Omental fat pad (tissue), 4 donors: ENCODE measurements at places on chromosomes 2 and 18.
A peak's percentile ranks its signal among the peaks of the same experiment; 100 is the strongest.

DNA sequence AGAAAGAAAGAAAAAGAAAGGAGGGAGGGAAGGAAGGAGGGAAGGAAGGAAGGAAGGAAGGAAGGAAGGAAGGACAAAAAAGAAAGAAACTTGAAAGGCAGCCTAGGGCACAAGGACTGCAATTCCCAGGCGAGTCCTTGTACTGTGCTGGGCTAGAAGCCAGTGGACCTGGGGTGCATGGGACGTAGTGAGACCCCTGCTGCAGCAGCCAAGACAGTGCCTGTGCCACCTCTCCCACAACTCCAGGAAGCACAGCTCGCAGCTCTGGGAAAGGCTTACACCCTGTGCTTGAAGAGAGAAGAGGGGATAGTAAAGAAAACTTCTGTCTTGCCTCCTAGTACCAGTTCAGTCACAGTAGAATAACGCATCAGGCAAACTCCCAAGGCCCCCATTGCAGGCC is 227.9 kb upstream of the CDH7 start:
- no peak for DNase-seq

GRCh38 chr2:98769114-98769476 is 38.2 kb upstream of the MGAT4A start:
- DNase-seq: no peak

- DNase-seq: no peak
Observed at GRCh38 chr18:8858888-8859511, 153.6 kb downstream of the MTCL1 start.

GRCh38 chr2:23478933-23479683 is 94.1 kb downstream of the KLHL29 start:
- DNase-seq: no peak

GRCh38 chr2:162915858-162916257 is 77.3 kb upstream of the KCNH7 start:
- DNase-seq: no peak

GRCh38 chr2:37623971-37624900 is 47.2 kb downstream of the CDC42EP3 start:
- DNase-seq: no peak

GRCh38 chr2:160613466-160614153 is 120.0 kb upstream of the RBMS1 start:
- no peak for DNase-seq

GRCh38 chr2:149148194-149149006 is 109.9 kb downstream of the LYPD6B start:
- DNase-seq: no peak

GRCh38 chr2:46800218-46800617 is 115.4 kb downstream of the MCFD2 start:
- no peak for DNase-seq

GRCh38 chr2:15975676-15976075 is 35.3 kb downstream of the MYCN start:
- DNase-seq: no peak

DNA sequence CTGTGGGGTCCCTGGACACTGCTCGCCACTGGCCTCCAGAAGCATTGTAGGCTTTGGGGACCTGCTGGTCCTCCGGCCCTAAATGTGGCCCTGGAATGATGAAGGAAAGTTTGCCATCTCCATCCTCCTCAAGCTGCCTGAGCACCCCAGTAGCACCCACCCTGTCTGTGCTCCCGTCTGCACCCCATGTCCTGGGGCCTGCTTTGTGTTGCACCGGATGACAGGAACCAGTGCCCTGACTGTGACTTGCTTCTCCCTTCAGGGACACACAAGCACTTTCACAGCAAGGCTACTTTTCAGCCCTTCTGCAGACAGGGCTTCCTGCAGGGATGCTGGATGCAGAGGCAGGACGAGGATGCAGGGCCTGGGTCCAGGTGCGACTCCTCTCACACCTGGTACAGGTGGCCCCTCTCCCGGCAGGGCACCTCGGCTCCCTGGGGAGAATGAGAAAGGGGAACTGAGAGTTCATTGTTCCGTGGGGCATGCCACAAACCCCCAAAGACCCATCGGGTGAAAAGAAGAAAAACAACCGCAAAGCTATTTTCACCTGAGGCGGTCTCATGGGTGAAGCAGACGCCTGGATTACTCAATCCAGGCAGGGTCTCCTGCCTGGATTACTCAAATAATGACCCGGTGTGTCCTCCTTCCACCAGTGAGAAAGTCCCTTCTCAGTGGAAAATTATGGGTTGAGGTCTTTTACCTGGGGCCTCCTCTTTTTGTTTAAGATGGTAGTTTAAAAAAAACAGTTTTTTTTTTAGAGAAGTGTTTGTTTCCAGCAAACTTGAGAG is 74.9 kb downstream of the LONRF2 start:
- DNase-seq: no peak

GRCh38 chr2:65620524-65620923 is 188.1 kb upstream of the SPRED2 start:
- DNase-seq: no peak

- DNase-seq: no peak
Observed at GRCh38 chr2:54106631-54107454, 8.6 kb upstream of the ACYP2 start.

- no peak for DNase-seq
Observed at GRCh38 chr2:227373389-227373788, 5.7 kb downstream of the TM4SF20 start.

GRCh38 chr2:164205347-164205746 is 415.9 kb downstream of the GRB14 start:
- DNase-seq: no peak

DNA sequence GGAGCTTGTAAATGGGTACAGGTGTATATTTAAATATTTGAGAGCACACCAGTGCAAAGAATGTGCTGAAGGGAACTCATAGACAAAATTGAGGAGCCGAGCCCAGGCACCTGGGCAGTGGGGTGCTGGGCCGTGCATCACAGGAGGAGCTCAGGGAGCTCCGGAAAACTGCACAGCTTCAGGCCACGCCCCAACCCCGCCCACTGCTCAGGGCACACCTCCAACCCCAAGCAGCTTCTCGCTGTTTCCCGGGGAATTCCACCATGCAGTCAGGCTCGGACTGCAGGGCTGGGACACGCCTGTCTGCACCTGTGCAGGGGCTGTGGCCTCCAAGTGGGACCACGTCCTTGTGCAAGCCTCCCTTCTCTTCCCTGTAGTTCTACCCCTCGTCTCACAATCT is 243.0 kb downstream of the HDAC4 start:
- DNase-seq: peak; percentile 22

DNA sequence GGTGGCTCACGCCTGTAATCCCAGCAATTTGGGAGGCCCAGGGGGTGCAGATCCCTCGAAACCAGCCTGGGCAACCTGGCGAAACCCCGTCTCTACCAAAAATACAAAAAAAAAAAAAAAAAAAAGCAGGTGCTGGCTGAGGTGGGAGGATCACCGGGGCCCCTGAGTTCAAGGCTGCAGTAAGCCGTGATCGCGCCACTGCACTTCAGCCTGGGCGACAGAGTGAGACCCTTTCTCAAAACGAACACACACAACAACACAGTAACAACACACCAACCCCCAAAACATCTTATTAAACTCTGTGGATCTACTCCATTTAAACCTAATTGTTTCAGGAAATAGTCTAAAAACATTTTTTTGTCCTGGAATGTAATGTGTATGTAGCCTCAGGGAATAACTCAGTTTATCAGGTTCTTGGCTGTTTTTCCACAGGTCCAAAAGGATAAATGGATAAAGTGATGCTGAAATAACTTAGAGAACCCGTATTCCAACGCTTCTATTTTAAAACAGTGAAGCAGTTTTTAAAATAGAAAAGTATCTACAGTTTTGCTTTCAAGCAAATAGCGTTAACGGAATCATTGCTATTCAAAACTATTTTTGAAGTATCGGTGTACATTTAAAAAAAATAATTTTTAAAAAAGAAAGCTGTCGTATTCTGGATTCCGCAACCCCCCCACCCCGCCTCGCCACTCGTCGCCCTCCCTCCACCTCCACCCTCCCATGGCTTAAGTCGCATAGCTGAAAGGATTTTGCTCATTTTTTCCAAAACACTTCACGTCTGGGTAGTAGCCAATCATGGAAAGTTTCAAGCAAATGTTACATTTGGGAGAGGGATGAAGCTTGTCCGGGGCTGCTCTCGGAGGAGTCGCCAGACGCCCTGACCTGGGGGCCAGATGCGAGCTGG is 895 bp upstream of the GLS start:
- DNase-seq: no peak

- DNase-seq: no peak
Observed at GRCh38 chr2:74939919-74940812, 18.3 kb upstream of the POLE4 start.

DNA sequence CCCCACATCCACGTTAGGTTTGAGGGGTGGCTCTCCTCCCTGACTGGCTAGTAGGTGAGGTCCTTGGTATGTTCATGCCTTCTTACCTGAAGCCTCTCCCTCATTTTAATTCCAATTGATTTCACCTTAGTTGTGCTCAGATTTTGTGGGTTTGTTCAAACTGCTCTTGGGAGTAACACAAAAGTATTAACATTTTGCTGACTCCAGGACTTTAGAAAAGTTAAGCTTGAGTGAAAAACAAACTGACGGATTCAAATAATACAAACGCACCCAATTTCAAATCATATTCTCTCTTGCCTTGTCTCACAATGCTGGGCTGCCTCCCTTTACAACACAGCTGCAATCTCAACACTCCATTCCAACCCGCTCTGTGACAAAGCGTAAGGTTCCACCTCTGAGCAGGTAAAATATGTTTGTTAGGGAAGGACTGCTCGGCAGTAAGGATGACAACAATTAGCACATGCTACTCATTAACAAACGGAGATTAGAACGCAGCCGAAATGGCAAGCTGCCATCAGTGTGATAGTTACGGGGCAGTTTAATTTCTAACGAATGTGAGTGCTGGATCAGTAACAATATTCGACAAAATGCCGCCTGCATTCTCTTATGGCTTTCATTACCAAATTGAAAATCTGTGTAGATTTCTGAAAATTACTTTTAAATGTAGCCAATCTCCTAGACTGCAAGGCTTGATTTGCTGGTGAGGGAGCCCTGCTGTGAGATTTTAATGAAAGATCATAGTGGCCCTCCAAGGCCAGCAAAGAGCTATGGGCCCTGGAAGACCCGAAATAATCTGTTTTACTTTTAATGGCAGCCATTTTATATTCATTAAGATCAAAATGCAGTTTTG is 730.6 kb upstream of the FANCL start:
- no peak for DNase-seq

- no peak for DNase-seq
Observed at GRCh38 chr18:7740821-7741220, 173.7 kb downstream of the PTPRM start.
